Activated CD4-positive, alpha-beta memory T cell treated with anti-CD3 and anti-CD28 coated beads, Interleukin-2, amount 10 ng/mL, durations not matched to agents 7 days and 5 days (primary cell): ENCODE measurements at places on chromosomes 4 and X.

DNA sequence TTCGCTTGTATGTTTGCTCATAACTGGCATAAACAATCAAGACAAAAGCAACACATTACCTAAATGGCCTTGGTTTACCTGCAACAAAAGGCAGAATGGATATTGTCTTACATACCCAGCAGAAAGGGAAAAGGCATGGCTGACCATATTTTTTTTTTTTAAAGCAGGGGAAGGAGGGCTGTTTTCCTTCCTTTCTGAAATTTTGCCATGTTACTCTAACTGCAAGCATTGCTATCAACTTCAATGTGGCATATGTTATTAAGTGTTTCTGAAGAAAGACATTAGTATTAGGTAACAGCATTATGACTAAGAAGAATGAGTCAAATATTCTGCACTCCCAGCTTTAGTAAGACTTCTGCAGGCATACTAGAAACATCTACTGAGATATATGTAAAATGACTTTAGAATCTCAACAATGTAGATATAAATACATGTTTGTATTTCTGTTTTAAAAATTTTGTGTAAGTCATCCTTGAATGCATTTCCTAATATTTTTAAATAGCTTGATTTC is 512.6 kb upstream of the FAM241A start:
- DNase-seq: no peak

GRCh38 chr4:41052287-41052686 is 162.1 kb downstream of the APBB2 start:
- no peak for DNase-seq

DNA sequence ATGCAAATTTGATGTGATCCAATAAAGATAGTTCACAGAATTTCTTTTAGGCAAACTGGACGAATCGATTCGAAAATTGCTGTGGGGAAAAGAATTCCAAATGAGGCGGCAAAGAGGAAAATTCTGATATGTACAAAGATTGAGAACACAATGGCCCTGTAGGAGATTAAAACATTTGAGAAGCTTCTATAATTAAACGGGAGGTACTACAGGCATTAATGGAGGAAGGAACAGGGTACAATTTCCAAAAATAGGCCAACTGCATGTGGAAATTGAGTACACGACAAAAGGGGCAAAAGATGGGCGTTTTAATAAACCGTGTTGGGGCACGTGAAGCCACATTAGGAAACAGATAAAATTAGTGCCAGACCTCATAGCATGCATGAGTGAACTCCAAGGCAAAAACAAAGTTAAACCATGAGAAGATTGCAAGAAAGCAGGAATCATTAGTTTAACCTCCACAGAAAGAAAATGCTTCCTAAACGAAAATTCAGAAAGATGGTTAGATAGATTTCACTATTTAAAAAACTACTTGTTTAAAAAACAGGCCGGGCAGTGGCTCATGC is 68.4 kb downstream of the DHRSX start:
- no peak for DNase-seq

GRCh38 chr4:110851989-110852388 is 229.1 kb upstream of the PITX2 start:
- DNase-seq: no peak

- DNase-seq: no peak
Observed at GRCh38 chr4:113040793-113041192, 8.7 kb upstream of the ANK2 start.

DNA sequence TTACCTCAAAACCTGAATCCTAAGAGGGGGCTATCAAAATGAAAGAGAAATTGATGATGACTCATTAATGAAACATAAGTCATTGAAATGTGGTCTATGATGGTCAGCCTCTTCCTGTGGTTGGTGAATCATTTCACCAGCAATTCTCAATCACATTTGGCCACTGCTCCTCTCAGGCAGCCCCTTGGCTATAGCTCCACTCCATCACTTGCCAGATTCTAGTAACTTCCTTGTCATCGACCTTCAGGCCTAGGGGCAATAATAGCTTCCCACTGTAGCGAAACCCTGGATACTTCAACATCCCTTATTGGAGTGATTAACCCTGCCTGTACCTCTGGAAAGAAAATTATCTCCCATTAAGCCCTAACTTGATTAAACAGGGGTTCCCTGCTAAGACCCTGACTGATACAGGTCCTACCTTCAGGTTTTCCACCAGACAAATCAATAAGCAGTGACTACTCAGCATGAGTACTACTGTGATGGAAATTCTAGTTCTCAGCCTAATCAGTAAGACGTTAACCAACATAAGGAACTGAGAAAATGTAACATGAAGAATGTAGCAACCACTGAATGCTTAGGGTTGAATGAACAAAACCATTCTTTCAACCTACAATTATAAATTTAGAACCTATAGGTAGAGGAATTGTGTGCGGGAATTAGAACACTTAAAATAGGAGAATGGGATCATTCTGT is 30.4 kb downstream of the ADH7 start:
- peak; percentile 27 for DNase-seq

DNA sequence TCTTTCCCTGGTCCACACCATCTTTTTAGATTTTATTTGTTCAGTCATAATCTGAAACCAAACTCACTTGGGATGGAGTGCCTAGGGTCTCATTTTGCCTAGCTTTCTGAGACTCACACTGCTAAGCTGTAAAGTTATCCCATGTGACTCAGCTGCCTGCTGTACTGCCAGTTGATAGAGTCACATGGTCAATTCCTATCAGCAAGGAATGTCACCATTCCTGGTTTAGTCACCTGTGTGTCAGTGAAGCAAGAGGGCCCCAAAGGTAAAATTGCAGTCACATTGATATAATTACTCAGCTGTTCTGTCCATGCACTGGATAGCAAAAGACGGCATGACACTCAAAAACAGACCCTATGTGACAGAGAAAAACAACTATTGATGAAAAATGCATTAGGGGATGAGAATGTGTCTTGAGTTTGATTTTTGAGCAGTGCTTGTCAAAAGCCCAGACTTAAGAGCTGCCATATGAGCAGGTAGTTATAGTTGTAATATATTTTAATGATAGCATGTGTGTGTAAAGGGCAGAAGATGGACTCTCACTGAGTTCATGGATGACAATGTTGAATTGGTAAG is 413.2 kb downstream of the PPARGC1A start:
- no peak for DNase-seq

GRCh38 chr4:173211222-173211621 is 42.6 kb downstream of the GALNT7 start:
- DNase-seq: no peak

DNA sequence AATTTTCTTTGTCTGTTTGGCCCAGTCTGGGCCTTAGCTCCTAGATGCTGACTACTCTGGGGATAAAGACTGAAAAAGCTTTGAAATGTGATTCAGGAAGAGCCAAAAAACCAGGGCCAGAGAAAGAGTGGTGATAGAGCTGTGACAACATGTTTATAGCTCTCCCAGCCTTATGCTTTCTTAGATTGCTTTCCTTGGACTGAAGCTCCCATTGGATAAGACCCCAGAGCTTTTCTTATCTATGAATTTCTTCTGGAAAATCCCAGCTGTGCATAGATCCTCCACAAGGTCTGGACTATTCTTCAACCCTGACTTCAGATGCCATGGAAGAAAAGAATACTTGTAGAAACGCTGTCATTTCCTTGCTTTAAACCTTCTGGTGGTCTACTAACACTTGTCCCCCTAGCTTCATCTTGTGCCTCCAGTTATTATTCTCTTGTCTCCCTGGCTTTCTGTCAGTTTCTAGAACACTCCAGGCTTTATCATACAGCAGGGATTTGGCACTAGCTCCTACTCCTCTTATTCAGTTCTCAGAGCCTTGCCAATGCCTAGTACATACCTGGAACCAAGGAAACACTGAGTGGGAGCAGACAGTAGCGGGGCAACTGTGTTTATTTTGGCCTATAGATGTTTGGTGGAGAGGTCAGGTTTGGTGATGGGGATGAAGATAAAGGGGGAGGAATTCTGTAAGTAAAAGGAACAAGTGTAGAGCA is 57.1 kb upstream of the TEX13D start:
- no peak for DNase-seq

DNA sequence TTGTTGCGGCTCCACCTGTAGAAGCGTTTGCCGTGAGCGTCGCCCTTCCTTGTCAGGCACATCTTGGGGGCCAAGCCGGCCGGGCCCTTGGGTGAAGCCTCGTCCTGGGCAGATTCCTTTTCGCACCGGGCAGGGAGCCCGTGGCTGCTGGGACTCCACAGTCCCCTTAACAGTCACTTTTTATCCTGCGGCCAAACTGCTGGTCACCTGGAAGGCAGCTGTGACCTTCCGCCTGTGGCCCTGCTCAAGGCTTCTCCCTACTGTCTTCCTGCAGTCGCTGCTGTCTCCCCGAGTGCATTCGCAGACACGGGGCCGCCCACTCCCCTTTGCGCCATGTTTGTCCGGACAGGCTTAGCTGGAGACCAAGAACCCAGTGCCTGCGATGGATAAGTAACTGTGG is 55.0 kb downstream of the PCGF3 start:
- DNase-seq: no peak

- DNase-seq: no peak
Observed at GRCh38 chr4:78691334-78691754, 84.8 kb upstream of the BMP2K start.

GRCh38 chr4:7238300-7238960 is 46.1 kb downstream of the SORCS2 start:
- no peak for DNase-seq

- DNase-seq: no peak
Observed at GRCh38 chr4:122861172-122861943, 34.7 kb downstream of the FGF2 start.

DNA sequence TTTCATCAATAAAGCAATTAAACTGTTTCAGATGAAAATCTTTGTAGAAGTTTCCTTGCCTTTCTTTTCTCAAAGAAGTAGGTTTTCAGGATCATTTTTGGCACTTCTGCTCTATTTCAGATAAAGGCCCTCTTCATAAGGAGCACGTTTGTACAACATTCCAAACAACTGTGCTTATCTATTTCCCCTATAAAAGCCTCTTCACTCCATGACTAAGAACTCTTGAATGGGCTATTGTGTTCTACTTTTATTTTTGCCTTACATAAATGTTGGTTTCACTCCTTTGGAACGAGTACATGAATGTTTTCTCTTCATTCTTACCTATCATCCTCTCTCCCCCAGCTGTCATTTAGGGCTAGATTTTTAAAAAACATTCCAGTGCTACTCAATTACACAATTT is 288.0 kb upstream of the PPP1R2C start:
- DNase-seq: no peak

DNA sequence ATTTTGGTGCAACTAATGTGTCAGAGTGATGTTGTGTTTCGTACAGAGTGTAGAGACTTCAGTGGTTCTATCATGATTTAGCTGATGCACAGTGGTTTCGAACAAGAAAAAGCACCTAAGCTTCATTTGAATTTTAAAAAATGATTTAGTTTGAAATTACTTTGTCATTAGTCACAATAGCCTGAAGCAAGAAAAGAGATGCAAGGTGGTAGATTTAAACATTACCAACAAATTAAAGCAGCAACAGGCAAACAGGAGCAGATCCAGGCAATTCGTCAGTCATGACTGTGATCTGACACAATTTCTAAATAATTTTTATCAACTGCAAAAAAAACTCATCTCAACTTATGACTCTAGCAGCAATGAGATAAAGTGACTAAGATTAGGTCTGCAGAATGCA is 24.6 kb upstream of the COX7B2 start:
- no peak for DNase-seq

DNA sequence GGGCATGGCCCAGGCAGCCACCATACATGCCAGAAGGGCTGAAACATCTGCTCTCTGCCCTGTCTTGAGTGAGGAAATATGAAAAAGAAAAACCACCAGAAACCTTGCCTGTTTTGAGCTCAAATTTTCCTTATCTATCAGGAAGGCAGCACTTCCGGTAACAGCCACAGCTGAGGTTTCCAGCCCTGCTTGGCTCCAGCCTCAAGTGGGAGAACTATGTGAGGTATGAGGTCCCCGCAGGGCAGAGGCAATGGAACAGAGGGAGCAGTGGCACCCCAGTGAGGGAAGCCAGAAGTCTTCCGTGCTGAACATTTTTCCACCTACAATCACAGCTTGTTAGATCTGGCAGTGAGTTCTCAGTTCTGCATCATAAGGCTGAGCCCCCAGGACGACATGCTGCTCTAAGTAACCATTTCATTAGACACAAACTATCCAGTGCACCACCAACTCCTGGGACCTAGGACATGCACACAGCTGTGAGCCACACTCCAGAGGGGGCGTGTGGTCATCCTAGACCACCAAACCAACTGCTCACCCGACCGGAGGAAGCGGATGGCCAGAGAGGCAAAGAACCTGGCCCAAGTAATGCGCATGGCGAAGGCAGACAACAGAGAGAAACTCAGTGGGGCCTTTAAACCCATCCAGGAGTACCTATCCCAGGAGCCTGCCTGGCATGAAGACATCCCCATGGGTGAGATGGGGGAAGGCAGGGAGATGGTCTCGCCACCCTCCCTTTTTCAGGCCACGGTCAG is 22.6 kb downstream of the WDR1 start:
- peak; percentile 46 for DNase-seq

DNA sequence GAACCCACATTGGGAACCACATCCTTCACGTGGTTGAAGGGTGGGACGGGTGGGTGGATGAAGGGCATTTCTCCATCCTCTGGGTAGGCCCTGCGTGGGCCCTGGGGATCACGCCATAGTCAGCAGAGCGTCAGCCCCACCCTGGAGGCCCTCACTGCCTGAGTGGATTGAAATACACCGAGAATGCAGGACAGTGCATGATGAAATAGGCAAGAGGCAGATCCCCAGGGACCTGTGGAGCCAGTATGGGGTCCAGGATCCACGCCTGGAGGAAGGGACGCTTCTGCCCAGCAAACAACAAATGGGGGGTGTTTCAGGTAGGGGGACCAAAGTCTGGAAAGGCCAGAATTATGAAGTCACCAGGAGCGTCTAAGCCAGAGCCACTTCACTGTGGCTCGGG is 19.4 kb downstream of the EVC start:
- DNase-seq: no peak

GRCh38 chrX:9349572-9350494 is 115.0 kb upstream of the TBL1X start:
- DNase-seq: no peak

GRCh38 chrX:10620121-10620699 is at the start of gene MID1:
MID1 (minus strand) TSS chrX:10620585; CDS start chrX:10567547, 53,038 bp downstream.
- no peak for DNase-seq

DNA sequence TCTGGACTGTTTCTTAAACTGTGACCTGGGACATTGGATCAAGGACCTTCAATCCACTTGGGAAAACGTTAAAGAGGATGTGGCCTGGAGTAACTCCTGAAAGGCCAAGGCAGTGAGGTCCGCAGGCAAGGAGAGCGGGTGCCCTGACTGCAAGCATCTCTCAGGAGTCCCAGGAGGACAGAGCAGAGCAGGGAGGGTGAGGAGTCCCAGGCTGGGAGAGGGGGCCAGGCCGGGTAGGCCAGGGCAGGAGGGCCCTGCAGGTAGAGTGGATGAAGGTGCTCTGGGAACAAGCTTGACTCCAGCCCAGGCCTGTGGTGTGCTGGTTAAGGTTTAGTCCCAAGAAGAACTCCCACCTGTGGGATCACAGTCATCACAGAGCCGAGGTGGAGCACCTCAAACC is 13.8 kb downstream of the PNMA6E start:
- no peak for DNase-seq
